GM23248 (cell line): ENCODE measurements at places on chromosomes 6 and 20. TPM values are rescaled to one million over a fixed set of nuclear protein-coding genes. Genes with fewer than 3 reads are reported as not detected.

Gene NRN1
- 78.5 and 94.6 TPM in 2 replicates for total RNA-seq

Gene CNR1
- not detected in 2 replicates for total RNA-seq

Gene TUBB1
- total RNA-seq: not detected in 2 replicates

Gene FGD2
- not detected in 2 replicates for total RNA-seq

- DNase-seq: no peak
These were observed 56.2 kb downstream of the KHDC1L start for GRCh38 chr6:73169111-73169510.

DNA sequence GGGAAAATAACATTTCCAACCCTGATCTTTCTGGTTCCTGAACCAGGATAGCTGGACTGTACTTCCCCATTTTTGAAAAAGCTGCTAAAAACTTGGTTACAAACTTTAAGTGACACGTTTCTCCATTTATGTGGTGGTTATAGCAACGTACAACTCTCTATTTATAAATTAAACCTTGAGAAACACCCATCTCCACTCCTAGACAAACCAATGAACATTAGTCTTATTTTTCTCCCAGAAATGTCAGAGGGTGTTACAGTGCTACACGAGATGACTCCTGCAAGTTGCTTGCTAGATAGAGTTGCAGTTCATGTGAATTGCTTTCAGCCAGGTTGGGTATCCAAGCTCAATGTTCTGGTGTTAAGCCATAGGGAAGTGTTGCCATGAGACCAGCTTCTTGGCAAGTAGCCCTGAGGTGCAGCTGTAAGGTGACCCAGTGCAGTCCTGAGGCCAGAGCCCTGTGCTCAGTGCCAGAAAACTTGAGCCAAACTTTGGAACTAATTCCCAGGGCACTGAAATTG is 51.3 kb upstream of the REV3L start:
- no peak for DNase-seq
